ENCODE measurements at places on chromosomes 4 and X.
A peak's percentile ranks its signal among the peaks of the same experiment; 100 is the strongest.

- DNase-seq = no peak
These were observed 1.7 kb upstream of the GPR50 start for GRCh38 chrX:151174581-151175282.

DNA sequence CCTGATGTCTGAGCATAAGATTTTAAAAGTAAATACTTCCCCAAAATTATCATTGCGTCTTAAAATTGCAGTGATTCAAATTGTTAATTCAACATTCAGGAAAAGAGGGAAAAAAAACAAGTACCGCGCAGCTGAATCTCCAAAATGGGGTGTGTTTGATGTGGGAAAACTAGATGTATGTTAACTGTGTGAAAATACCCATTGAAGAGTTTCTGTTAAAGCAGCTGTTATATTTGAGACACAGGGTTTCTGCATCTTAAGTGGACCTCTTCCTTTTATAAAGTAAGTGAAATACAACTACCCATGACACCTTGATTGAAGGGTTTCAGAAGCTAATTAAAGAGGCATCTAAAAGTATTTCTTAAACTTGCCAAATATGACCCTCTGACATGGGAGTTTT is 1186.1 kb downstream of the NLGN4X start:
- DNase-seq = no peak

DNA sequence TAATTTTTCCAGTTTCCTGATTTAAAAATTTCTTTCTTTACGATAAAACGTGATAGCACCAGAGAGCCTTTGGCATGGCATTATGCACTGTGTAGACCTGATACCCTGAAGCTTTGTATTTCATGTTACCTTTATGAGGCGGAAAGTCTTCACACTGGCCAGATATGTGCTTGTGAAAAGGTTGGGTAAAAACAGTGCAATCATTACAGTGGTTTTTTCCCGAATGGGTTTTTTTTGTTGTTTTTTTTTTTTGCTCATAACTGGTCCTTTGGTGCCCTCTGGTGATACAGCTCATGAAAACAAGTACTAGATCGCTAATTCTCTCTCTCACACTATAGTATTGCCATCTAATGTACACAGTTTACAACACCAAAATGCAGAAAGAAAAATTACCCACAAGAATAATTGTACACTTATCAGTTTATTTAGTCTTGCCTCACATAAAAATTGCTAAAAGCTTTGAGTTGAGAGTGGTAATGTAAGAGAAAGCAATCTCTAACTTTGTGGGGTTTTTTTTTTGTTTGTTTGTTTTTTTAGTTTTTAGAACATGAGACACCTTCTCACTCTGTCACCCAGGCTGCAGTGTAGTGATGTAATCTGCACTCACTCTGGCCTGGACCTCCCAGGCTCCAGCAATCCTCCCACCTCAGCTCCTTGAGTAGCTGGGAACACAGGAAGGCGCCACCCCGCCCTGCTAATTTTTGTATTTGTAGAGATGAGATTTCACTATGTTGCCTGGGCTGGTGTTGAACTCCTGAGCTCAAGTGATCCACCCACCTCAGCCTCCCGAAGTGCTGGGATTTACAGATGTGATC is 21.3 kb downstream of the SPCS3 start:
- no peak for DNase-seq

DNA sequence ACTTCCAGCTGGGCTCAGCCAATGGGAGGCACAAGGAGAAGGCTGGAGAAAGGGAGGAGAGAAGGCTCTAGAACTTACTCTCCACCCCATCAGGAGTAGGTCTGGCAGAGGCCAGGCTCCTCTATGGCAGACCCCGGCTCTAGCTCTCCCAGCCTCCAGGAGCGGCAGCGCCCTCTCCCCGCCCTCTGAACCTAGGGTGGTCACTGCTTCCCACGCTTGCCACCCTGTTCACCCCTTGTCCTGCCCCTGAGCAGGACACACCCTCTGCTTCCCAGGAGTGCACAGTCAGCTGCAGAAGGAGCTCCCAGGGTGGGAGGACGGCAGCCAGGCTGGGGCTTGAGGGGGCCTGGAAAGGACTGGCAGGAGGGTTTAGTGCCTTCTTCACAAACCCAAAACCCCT is 53.0 kb upstream of the CRMP1 start:
- DNase-seq = no peak

- DNase-seq = no peak
These were observed 432.2 kb downstream of the SMARCA1 start for GRCh38 chrX:129091097-129091496.

GRCh38 chr4:37745946-37746345 is 59.8 kb upstream of the RELL1 start:
- no peak for DNase-seq

- DNase-seq = no peak
These were observed 76.9 kb upstream of the PPARGC1A start for GRCh38 chr4:23966725-23967124.

- no peak for DNase-seq
These were observed 2.1 kb upstream of the FAM9A start for GRCh38 chrX:8803326-8803725.

- no peak for DNase-seq
These were observed 124.2 kb downstream of the REELD1 start for GRCh38 chr4:146338512-146338911.

DNA sequence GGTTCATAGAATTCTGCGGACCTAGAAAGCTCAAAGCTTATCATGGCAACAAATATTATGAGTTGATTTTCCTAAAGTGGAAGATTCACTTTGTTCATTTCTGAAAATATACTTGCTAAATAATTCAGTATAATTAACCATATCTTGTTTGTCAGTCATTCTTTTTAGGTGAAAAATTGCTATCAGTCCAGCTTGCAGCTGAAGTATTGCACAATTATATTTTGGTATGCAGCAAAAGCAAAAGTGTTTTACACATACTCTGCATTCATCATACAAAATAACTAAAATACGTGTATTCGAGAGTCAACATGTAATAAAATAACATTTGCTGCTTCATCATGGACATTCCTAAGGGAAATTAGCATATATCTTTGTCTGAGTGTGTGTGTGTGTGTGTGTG is 24.8 kb downstream of the DKK2 start:
- DNase-seq = no peak

GRCh38 chrX:82208975-82209374 is 1007.1 kb downstream of the SH3BGRL start:
- no peak for DNase-seq

DNA sequence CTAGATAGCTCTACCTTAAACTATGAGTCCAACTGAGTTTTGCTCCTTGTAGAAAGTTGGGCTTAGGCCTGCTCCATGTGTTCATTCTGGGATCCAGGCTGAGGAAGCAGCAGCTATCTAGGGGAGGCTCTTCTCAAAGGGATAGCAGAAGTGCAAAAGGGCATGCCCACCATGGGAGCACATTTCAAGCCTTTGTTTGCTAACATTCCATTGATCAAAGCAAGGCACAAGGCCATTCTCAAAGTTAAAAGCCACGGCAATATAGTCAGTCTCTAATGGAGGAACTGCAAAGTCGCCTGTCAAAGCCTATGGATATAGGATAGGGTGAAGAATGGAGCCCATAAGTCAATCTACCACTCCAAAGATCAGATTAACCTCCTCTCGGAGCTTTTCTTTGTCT is 488.1 kb upstream of the ARX start:
- DNase-seq = no peak

GRCh38 chrX:136880003-136880451 is 498 bp downstream of the RBMX start:
- DNase-seq = peak; percentile 6

- no peak for DNase-seq
These were observed 222.1 kb downstream of the TACR3 start for GRCh38 chr4:103497692-103498091.

GRCh38 chr4:68962868-68963267 is 11.3 kb upstream of the UGT2A3 start:
- no peak for DNase-seq

- DNase-seq = peak; percentile 66
These were observed 44.9 kb downstream of the ZBTB49 start for GRCh38 chr4:4334798-4335520.

DNA sequence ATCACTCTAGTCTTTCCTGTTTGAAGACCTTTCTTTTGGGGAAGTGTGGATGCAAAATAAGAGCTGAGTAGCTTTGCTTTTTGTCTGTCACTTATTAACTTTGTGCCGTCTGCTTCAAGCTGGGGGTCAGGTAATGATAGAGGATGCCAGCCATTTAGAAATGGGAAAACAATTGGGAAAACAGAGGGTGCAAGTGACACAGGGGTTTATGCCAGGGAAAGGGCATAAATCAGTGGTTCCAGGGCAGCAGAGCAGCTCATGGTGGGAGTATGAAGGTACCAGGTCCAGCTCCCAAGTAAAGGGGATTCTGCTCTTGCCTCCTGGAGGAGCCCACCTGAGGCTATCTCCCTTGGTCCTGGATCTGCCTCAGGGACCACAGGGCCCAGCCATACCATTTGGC is 91.9 kb upstream of the GPR50 start:
- no peak for DNase-seq

DNA sequence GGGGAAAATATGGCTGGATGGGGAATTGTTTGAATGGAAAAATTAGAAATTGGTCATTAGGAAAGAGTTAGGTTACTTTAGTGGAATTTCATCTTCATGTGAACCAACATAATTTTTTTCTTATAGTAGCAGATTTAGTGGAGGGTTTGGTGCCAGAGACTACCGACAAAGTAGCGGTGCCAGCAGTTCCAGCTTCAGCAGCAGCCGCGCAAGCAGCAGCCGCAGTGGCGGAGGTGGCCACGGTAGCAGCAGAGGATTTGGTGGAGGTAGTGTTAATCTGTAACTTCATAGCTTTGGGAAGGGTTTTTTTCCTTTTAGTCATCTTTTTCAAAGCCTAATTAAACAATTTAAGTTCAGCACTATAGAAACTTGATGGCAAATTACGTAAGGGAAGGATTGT is 13.2 kb downstream of the DDX3X start:
- DNase-seq = no peak

GRCh38 chr4:39452860-39453587 is 5.7 kb downstream of the RPL9 start:
- DNase-seq = no peak

GRCh38 chrX:97685753-97686152 is 802.0 kb downstream of the RPA4 start:
- DNase-seq = no peak

GRCh38 chrX:6941041-6941440 is 206.5 kb upstream of the STS start:
- DNase-seq = no peak

- no peak for DNase-seq
These were observed 25.3 kb downstream of the ACSL4 start for GRCh38 chrX:109707720-109708119.

DNA sequence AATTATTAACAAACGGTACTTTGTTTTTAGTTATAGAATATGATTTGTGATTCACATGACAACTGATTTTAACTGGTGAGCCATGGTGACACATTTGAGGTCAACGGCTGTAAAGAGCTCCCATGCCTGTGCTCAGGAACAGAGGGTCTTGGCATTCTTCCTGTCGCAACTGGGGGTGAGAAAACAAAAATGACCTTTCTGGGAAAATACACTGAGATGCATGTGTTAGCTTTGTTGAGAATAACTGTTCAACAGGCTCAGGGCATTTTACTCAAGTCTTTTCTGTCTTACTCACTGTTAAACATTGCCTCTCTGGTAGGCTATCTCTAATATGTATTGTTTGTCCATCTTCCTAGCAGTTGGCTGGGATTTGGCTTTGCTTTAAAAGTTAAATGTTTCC is 57.1 kb upstream of the HPGD start:
- DNase-seq = no peak

DNA sequence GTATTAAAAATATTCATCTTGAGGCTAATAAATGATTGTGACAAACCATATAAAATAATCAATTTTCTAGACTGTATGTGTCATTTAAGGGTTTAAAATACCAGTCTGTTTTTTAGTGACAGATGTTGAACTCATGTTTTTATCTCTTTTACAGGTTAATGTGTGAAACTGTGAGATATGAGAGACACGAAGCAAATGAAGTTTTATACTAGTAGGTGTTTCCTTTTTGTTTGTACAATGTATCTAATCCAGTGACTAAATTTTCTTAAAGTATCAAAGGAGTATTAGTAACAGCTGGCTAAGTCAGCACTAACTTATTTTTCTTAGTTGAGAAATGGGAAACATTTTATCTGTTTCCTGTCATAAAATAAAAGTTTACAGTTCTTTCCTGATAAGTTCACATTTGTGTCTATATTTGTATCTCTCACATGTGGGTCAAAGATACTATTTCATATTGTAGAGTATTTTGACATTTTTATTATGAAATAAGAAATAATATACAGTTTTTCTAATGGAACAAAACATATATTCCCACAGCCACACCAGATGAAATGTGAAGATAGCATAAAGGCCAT is 90.3 kb downstream of the RAPGEF2 start:
- no peak for DNase-seq

DNA sequence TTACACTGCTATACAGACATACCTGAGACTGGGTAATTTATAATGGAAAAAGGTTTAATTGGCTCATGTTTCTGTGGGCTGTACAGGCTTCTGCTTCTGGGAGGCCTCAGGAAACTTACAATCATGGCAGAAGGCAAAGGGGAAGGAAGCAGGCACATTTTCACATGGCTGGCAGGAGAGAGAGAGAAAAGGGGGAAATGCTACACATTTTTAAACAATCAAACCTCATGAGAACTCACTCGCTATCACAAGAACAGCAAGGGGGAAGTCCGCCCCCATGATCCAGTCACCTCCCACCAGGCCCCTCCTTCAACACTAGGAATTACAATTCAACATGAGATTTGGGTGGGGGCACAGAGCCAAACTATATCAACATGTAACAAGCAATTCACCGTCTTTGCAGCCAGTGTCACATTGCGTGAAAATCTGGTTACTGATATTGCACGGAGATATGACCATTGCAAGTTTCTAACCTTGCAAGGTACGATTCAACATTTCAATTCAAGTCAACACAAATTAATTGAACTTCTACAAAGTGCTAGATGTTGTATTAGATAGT is 61.7 kb upstream of the RELL1 start:
- no peak for DNase-seq

GRCh38 chr4:57156242-57156990 is 46.2 kb upstream of the IGFBP7 start:
- no peak for DNase-seq

- DNase-seq = no peak
These were observed 576.6 kb upstream of the FRG1 start for GRCh38 chr4:189364032-189364449.

GRCh38 chr4:185535612-185536410 is 504 bp upstream of the PDLIM3 start:
- DNase-seq = no peak

DNA sequence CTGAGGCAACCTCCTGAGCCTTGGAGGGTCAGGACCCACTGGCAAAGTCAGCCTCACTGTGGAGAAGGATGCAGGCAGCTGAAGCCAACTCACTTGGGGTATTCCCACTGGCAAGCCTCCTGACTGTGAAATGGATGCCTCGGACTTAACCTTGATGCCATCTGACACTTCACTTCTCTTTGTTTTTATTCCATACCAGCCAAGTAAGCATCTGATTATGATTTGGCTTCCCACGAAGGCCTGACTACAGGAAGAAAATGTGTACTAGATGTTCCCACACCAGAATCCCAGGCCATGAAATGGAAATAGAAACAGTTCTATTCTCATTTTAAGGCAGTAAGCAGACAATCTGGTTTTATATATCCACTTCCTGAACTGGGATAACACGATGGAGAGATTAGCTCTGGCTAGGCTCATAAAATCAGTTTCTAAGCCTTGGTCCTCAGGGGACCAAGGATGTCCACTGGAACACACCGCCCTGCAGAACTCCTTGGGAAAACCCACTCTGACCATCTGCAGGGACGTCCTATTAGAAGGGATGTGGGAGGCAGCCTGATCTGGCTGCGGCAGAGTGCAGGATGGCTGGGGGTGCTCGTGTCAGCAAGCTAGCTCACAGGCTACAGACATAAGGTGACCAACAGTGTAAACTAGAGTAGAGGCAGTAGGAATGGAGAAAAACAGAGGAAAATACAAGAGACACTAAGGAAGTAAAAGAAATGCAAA is 89.3 kb downstream of the TSPAN5 start:
- no peak for DNase-seq
